ENCODE measurements at places on chromosomes 3 and 15. TPM values are rescaled to one million over a fixed set of nuclear protein-coding genes. Genes with fewer than 3 reads are reported as not detected.

NEK10 gene
- 2.4 TPM for total RNA-seq

UNC13C gene
- not detected for total RNA-seq

GPR156 gene
- not detected for total RNA-seq

GRAMD2A gene
- total RNA-seq, result not detected

ITIH1 gene
- total RNA-seq, result 1,331 TPM

SPATA12 gene
- total RNA-seq, result not detected

CCDC80 gene
- total RNA-seq, result 0.75 TPM

MESP1 gene
- 3.1 TPM for total RNA-seq

GRCh38 chr3:69511361-69511760, 125.5 kb upstream of the FRMD4B start:
- DNase-seq, result no peak

DNA sequence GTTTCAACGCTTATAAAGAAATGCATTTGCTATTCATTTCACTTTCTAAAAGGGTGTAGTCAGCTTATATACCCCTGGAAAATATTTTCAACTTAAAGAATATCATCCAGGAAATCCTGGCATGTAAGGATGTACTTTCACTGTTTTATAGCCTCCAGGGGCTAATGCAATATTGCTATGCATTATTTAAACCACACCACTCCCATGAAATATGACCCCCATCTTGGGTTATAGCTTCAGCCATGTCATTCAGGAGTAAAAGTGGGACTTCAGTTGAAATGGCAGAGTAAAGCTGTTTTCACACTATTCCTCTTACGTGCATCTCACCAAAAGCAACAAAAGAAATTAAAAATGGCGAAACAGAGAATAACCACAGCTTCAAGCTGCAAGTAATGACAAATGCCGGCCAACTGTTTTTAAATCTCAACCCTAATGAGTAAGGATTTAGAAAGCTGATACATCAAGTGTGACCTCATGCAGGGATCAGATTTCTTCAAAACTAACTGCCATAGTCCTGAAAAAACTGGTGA, 84.5 kb downstream of the COL6A6 start:
- DNase-seq, result no peak

DNA sequence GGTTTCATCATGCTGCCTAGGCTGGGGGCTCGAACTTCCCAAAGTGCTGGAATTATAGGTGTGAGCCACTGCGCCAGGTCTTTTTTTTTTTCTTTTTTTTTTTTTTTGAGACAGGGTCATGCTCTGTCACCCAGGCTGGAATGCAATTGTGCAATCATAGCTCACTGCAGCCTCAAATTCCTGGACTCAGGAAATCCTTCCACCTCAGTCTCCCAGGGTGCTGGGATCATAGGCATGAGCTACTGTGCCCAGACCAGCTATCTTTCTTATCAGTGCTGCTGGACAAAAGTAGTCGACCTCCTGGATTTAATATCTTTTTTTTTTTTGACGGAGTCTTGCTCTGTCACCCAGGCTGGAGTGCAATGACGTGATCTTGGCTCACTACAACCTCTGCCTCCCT, 60.8 kb downstream of the TFDP2 start:
- no peak for DNase-seq

- no peak for DNase-seq
These were observed 14.5 kb downstream of the ZPLD1 start for GRCh38 chr3:102449341-102449740.

DNA sequence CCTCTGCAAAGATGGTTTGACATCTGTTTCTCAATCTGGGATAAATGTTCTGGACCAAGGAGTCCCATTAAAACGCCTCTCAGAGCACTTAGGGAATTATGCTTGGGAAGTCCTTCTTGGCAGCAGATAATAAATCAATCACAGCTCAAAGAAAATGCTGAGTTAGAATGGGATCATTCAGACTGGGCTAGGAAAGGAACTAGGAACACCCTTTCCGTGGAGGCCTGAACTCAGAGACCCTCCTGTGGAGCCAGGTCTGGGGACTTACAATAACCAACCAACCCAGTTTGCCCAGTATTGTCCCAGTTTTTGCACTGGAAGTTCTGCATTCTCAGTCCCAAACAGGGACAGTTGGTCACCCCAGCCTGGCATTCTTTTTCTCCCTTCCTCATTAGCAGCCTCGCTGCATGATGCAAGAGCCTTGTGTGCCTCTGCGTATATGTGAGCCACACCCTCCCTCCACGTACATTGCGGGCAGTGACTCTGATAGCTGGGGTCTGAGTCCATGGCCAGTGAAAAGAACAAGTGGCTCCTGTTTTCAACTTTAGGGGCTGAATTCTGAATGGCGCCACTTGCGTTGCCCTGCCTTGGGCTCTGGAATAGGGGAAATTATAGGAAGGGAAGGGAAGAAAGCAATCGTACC, 88.7 kb downstream of the SEMA5B start:
- no peak for DNase-seq

- DNase-seq, result no peak
These were observed 19.2 kb downstream of the SNX33 start for GRCh38 chr15:75666823-75667501.

- DNase-seq, result no peak
These were observed 76.6 kb downstream of the RBPMS2 start for GRCh38 chr15:64698823-64699222.

GRCh38 chr3:80770106-80771074, 991.1 kb downstream of the GBE1 start:
- DNase-seq, result no peak

- DNase-seq, result no peak
These were observed 9.7 kb downstream of the MEIS2 start for GRCh38 chr15:37090543-37091175.

GRCh38 chr3:149266736-149267135, 45.1 kb upstream of the CP start:
- DNase-seq, result no peak

- DNase-seq, result no peak
These were observed 236.0 kb downstream of the CACNA2D3 start for GRCh38 chr3:54358316-54358715.

DNA sequence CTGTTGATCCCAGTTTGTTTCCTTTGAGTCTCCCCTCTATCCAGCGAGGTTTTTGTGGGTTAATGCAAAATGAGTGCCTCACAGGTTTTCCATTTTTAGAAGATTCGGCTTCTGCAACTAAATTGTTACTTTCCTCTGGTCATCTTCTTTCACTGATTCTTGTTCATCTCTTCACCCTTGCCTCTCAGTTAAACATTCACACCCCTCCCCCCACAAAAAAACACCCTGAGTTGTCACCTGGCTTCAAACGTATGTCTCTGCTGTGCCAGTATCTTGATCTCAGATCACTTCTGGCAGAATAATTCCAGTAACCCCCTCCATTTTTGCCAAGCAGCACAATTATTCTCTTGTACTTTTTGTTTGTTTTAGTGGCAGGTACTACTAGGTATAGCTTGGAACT, 12.3 kb upstream of the CLDN16 start:
- no peak for DNase-seq

DNA sequence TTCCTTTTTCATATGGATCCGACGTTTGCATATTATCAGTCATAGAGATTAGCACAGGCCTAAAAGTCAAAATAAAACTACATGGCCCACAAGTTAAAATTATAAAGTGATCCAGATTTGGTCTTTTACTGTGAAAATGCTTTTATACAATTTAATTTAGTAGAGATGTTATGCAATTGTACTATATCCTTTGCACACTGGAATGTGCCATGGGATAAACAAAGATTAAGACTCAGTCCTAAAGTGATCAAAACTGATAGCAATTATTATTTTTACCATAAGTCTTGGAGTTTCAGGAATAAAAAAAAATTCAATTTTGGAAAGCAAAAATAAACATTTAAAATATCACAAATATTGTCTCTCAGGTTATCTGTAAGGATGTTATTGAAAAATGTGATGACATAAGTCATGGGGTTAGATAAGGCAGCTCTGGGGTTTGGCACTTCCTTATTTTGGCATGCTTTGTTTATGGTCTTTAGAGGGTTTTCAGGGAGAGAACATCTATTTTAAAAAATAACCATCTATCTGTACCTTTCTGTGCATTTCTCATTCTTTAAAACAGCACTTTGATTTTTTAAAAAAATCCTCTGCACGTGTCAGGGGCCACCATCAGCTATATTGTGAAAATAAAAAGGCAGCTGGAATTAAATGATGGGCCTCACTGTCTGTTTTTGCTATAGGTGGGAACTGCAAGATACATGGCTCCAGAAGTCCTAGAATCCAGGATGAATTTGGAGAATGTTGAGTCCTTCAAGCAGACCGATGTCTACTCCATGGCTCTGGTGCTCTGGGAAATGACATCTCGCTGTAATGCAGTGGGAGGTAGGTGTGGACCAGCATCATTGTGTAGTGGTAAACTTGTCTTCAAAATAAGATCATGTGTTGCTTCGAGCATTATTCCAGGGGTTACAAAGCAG, 67.3 kb downstream of the TGFBR2 start:
- no peak for DNase-seq

GRCh38 chr15:49521802-49522201, 98.8 kb downstream of the FGF7 start:
- no peak for DNase-seq

DNA sequence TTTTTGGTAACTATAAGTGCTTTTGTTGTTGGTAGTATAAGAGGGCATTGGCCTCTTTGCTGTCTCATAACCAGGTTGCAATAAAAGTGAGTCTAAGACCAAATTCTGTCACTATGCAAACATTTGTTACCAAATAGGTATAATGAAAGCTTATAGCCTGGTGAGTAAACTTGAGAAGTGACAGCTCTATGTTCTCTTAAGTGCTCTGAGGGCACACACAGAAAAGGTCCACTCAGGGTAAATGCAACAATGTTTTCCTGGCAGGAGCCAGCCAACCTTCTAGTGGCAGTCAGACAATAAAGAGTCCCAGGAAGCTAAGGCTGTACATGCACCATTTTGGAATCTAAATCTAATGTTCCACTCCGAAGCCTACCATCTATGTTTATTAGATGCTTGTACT, 262.1 kb upstream of the TGFBR2 start:
- DNase-seq, result no peak

GRCh38 chr3:105806359-105806758, 62.5 kb downstream of the CBLB start:
- DNase-seq, result no peak

GRCh38 chr3:101940521-101941317, 91.4 kb downstream of the NFKBIZ start:
- DNase-seq, result no peak

DNA sequence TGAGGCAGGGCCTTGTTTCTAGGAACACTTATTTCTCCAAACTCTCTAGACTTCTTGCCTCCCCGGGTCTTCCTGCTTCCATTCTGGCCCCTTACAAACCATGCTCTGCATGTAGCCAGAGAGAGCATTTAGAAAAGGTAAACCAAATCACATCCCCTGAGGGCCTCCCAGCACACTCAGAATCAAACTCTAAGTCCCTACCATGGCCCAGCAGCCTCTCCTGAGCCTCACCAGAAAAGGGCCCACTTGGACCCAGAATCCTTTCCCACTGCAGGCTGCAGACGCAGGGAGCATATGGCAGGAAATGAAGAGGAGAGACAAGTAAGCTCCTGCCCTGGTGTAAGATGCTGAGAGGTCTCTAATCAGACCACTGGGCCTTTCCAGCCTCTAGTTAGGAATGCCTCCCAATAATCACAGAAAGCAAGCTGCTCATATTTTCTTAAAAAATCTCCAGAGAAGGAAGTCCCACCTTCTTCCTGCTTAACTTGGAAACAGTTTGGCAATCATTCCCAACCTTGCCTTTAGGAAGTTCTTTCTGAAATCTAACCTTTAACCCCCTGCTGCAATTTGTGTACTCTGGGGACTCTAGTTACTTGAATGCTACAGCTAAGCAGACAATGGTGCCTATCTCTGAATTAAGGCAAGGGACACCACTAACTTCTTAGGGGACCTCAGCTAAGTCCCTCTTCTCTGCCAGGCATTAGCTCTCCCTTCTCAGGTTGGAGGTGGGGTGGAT, 4.2 kb downstream of the AMOTL2 start:
- no peak for DNase-seq

- DNase-seq, result no peak
These were observed 67.5 kb downstream of the TIPARP start for GRCh38 chr3:156741935-156742334.

GRCh38 chr15:66362776-66363175, 6.3 kb upstream of the TIPIN start:
- no peak for DNase-seq

DNA sequence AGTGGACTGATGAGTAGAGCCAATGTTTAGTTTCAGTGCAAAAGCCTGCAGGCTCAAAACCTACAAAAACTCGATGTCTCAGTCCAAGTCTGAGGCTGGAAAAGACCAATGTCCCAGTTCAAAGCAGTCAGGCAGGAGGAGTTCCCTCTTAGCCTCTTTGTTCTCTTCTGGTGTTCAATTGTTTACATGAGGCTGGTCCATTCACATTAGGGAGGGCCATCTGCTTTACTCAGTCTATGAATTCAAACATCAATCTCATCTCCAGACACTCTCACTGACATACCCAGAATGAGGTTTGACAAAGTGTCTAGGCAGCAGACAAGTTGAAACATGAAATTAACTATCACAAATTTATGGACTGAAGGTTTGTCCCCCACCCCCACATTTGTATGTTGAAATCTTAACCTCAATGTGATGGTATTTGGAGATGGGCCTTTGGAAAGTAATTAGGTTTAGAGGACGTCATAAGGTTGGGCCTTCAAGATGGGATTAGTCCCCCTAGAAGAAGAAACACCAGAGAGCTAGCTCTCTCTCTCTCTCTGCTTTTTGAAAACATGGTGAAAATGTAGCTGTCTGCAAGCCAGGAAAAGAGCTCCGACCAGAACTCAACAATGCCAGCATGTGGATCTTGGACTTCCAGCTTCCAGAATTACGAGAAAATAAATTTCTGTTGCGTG, 438.5 kb upstream of the RGMA start:
- DNase-seq, result no peak

GRCh38 chr15:88995449-88995848, 82.3 kb upstream of the MFGE8 start:
- DNase-seq, result no peak

DNA sequence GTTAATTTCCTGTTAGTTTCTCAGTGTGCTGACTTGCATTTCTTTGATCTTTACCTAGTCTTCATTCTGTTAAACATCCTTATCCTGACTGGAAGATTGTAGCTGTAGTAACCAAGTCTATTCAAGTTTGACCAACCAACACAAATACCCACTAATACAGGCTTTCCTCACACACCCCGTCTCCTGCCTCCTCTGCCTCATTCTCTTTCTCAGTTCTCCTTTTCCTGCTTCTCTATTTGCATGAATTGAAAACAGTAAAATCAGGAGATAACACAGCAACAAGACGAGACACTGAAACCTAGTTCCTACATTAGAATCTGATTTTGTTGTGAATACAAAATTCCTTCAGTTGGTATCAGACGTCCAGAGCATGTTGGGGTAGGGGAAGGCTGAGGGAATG, 116.9 kb upstream of the ARPP21 start:
- DNase-seq, result no peak

DNA sequence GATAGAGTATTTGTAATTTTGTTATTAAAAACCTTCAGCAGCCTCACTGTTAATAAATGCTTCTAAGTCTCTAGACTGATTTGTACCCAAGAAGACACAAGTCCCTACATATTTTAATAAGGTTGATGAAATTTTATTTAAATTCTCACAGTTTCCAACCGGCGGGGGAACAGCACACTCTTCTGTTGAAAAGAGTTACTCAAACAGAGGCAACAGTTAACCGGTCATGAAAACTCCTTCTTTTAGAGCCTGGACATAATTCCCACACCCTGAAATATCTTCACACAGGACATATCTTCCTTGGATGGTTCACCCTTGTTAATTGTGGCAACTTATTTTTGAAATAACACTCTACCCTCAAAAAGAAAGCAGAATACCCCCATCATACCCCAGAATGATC, 278.8 kb downstream of the FOXP1 start:
- DNase-seq, result no peak

GRCh38 chr3:64961301-64961700, 273.5 kb upstream of the ADAMTS9 start:
- no peak for DNase-seq

GRCh38 chr3:24119321-24119751, 174.2 kb downstream of the NR1D2 start:
- DNase-seq, result no peak

Measured in left lobe of liver (tissue), 2 donors.